ENCODE measurements at places on chromosomes 2 and 18.

DNA sequence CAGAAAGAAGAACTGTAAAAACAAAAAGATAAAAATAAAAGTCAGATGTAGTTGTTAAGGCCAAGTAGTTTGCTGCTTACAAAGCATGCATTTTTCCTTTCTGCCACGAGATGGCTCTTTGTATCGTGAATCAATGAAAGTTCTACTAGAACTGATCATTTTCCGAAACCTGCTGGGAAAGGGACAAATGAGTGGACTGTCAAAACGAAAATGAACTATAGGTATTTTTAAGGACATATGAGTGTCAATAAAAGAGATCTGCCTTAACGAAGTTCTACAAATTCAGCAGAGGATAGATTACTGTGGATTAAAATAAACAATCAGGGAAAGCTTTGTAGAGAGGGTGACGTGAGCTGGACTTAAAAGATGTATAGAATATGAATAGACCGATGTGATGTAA lies 15.0 kb upstream of the ELOA2 start:
- DNase-seq = no peak

GRCh38 chr2:191637182-191638078 lies 40.5 kb upstream of the NABP1 start:
- DNase-seq = peak; percentile 42

- DNase-seq = no peak
These were observed 84.1 kb downstream of the CTIF start for GRCh38 chr18:48622911-48623431.

GRCh38 chr2:46561731-46562450 lies 82.5 kb downstream of the TMEM247 start:
- no peak for DNase-seq

GRCh38 chr2:3594493-3595281 lies at the start of gene COLEC11:
COLEC11 (plus strand) TSS chr2:3595112; CDS start chr2:3604341, 9,229 bp downstream.
- no peak for DNase-seq

- peak; percentile 60 for DNase-seq
These were observed at the start of gene FAM124B for GRCh38 chr2:224401641-224402342. FAM124B (minus strand) TSS chr2:224402107; CDS start chr2:224401768, 339 bp downstream.

DNA sequence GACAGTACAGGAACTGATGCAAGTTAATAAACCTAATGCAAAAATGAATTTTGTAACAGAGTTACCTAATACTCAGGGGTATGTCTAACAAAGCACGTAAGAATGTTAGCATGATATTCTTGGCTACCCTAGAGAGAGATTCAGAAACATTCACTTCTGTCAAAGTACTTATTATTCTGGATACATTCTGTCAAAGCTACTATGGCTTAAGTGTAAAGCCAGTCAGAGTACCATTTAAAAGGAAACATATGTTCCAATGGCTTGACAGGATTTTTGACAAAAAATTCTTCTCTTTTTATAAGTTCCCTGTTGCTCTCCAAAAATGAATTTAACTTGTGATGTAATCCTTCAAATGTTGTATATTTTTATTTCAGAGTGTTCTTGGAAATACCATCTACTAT lies 85.5 kb downstream of the PIGN start:
- DNase-seq = no peak

- DNase-seq = no peak
These were observed 327.7 kb upstream of the ZNF804A start for GRCh38 chr2:184270660-184271059.

GRCh38 chr18:76394780-76395476 lies 100.1 kb downstream of the ZNF516 start:
- DNase-seq = no peak

- no peak for DNase-seq
These were observed 1012.1 kb downstream of the TMEM182 start for GRCh38 chr2:103773884-103774283.

- DNase-seq = no peak
These were observed 185.1 kb upstream of the SMAD7 start for GRCh38 chr18:49135877-49136276.

DNA sequence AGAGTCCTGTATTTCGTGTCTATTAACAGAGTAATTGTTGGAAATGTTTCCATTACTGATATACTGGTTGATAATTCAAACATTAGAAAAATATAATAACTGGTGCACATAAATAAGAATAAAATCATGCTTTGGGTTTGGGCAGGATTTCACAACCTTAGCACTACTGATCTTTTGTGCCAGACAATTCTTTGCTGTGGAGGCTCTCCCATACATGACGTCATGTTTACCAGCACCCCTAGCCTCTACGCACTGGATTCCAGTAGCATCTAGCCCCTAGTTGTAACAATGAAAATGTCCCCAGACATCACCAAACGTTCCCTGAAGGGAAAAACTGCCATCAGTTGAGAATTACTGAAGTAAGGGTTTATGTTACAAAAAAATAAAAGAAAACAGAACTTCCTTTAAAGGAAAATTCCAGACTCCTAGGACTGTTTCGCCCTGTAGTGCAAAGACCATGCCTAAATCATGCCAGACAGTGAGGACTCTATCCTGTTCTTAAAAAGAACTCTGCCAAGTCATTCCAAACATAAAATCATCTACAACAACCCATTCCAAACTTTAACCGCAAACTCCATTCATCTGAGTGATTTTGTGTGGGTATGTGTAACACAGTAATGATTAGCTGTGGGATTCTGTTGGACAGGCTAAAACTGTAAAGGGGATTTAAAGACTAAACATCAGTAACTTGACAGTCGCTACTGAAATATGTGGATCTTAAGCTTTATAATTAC lies 313.4 kb upstream of the CCDC68 start:
- no peak for DNase-seq

DNA sequence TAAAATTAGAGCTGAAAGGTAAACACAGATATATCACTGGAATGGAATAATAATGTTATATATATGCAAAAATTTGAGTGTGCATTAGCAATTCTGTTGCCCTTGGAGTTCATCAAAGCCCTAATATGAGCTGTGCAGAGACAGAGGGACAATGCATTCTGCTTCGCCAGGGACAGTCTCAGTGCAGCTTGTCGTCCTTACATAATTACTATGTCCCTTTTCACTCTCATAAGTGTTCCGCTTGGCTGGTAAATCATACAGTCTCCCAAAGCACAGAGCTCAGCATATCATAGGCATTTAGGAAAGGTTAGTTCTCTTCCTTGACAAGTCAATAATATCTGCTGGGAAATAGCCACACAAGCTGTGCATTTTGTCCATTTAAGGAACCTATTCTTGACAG lies 30.7 kb downstream of the MAPK4 start:
- no peak for DNase-seq

- DNase-seq = no peak
These were observed 464.1 kb upstream of the CRIM1 start for GRCh38 chr2:35891528-35891927.

DNA sequence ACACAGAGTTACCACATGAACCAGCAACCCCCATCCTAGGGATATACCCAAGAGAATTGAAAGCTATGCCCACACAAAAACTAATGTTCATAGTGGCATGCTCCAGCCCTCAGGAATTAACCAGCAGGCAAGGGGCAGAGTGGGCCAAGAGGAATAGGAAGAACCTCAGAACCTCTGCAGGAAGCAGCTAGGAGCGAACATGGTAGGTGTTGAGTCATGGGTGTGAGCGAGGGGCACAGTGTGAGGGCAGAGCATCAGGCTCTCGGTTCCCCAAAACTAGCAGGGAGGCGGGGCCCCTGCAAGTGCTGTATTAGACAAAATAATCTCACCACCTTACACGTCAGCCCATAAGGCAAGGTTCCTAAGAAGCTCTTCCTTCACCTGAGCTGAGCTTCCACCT lies 5.6 kb upstream of the RUFY4 start:
- DNase-seq = no peak

- no peak for DNase-seq
These were observed 12.8 kb upstream of the TMEM237 start for GRCh38 chr2:201656102-201656501.

GRCh38 chr2:16526193-16526592 lies 139.4 kb downstream of the CYRIA start:
- no peak for DNase-seq

DNA sequence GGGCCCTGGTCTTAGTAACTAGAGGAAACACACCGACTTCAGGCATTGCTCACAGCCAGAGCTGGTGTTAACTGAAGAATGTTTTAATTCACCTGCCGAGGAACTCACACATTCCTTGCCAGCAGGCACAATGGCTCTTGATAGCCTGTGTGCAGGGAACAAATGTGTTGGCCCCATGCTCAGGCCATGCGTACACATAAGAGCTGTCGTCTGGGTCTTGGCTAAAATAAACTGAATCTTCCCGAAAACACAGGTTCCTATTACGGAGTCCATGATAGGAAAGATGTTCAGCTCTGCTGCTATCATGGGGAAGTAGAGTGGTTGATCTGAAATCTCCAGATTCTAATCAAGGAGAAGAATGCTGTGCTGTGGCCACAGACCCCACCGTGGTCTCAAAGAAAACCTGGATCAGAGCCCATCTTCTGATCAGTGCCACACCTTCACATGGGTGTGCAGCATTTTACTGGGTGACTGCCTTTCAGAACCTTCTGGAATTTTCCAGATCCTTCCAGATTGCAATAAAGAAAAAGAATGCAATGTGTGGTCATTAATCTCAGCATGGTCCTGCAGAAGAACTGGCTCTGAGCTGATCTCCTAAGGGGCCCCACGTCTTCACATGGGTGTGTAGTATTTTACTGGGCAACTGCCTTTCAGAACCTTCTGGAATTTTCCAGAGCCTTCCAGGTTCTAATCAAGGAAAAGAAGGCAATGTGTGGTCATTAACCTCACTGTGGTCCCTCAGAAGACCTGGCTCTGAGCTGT lies 17.2 kb downstream of the MBP start:
- DNase-seq = no peak

DNA sequence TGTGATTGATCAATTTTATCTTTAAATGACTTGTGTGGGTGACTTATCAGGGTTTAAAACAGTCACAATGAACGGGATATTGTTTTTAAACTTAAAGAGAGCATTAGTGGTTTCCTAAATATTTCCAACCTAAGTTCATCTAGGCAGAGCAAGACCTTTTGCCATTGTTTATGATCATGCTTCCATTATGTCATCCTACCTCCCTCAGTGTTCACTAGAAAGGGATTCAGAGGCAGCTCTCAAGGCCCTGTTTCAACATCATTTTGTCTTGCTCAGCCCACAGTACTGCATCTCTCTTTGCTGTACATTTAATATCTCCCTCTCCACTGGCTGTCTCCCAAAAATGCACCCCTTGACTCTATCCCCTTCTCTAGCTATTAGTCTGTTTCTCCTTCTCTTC lies 21.5 kb upstream of the PELI1 start:
- DNase-seq = no peak

All from T-helper 2 cell treated with Interferon-gamma antibody and Interleukin-4, amounts not matched to agents 5 μg/mL and 100 μg/mL, for 36 hours (primary cell).